ENCODE measurements at places on chromosomes 1 and 21.

DNA sequence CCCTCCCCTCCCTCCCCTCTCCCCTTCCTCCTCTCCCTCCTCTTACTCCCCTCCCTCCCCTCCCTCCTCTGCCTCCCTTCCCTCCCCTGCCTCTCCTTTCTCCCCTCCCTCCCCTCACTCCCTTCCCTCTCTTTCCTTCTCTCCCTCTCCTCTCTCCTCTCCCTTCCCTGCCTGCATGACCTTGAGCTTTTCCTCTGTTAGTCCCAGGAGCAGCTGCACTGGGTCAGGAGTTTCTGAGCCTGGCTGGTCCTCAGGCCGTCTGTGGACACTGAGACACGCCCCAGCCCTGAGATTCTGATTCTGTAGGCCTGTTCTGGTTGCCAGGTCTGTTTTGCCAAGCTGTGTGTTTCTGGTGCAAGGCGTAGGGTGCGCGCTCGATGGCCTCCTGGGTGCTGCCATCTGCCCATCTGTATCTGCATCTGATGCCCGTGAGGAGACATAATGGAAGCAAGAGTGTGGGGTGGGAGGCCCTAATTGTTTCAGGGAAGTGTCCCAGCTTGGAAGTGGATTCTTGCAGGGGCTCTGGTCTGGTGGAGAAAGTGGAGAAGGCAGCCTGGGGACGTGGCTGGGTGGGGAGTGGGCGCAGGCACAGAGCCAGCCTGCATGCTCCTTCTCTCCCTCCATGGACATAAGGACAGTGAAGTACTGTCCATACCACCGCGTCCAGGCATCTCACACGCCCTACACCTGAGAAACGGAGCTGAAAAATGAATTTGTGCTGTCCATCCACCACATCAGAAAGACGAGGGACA is 97.2 kb downstream of the WDR4 start:
- no peak for DNase-seq

DNA sequence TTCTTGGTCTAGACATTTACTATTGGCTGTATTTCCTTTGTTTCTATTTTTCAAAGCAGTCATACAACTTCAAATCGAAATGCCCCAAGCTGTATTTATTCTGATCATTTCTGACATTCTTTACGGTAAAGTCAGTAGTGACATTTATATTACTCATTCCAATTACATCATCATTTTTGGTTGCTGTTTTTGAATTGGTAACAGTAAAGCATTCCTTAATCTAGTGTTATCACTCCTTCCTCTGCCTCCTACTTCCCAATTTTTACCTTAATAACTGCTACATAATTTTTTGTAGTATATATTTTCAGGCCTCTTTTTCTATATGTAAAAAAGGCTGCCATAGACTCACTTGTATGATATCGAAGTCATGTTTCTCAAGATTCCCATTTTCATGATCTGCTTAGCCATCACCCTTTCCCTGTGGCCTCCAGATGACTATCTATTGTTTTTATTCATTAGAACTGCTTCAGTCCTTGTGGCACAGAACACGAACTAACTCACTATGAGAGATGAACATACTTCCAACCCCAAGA is 167.2 kb downstream of the RUNX1 start:
- DNase-seq = no peak

DNA sequence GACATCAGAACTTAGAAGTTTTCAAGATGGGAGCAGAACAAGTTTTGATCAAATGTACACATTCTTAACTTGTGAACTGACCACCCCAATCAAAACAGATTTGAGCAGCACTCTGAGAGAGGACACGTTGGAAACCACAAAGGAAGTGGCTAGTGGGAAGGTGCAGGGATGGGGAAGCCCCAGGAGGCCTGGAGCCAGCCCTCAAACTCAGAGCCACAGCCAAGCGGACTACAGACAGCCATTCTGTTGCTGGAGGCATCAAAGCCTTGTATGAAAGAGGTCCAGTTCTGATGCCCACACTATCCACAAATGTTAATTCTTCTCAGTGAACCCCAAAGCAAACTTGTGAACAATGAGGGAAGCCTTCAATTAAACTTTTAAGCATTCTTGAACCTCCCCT is 143.6 kb upstream of the RAB4A start:
- DNase-seq = no peak

DNA sequence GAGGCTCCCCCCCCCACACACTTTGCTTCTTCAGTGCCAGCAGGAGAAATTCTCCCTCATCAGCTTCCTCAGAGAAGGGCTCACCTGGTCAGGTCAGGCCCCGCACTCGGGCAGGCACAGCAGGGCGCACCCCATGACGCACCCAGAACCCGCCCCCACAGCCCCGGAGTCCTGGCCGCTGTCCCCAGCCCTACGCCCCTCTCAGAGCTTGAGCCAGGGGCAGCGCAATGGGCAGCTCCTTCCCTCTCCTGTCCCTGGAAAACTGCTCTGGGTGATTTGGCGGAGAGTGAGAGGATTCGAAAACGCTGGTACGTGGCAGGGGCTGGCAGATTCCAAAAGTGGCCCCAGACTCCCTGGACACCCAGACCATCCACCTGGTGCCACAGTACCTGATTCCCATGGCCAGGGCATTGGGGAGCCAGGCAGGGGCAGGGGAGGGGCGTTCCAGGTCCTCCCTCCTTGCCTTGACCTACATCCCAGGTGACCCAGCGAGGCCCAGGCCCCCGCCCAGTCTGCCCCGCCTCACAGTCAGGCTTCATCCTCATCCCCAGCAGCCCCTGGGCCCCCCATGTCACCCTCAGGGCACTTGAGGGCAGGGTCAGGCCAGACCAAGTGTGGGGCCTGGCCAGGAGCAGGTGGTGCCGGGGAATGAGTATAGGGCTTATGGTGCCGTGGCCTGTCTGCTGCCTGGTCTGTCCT is 23.7 kb downstream of the RRP1 start:
- DNase-seq = no peak

DNA sequence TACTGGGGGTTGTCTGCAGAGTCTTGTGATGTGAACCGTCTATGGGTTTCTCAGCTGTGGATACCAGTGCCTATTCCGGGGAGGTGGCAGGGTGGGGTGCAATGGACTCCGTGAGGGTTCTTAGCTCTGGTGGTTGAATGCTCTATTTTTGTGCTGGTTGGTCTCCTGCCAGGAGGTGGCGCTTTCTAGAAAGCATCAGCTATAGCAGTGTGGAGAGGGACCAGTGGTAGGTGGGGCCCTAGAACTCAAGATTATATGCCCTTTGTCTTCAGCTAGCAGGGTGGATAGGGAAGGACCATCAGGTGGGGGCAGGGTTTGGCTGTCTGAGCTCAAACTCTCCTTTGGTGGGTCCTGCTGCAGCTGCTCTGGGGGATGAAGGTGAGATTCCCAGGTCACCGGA is 127.3 kb upstream of the PLD5 start:
- no peak for DNase-seq

GRCh38 chr21:29309703-29310102 is 11.0 kb downstream of the BACH1 start:
- no peak for DNase-seq

DNA sequence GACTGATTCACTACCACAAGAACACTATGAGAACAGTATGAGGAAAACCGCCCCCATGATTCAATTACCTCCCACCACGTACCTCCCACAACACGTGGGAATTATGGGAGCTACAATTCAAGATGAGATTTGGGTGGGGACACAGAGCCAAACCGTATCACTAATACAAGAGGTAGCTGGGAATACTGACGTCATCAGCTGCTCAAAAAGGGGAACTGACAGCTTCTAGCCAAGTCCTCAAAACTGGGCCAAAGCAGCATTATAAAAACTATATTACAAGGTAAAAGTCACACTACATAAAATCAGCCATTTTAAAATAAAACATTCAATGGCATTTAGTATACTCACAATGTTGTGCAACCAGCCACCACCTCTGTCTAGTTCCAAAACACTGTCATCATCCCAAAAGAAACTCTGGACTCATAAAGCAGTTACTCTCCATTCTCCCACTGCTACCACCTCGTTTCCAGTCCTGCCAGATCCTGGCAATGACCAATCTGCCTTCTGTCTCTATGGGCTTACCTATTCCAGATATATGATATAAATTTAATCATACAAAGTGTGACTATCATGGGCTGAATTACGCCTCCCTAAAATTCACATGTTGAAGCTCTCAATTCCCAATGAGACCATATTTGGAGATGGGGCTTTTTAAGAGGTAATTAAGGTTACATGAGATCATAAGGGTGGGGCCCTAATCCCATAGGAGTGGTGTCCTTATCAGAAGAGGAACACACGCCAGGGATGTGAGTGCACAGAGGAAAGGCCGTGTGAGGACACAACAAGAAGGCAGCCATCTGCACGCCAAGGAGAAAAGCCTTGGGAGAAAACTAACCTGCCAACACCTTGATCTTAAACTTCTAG is 192.1 kb downstream of the SETD4 start:
- no peak for DNase-seq

GRCh38 chr1:115329965-115330364 is 8.1 kb downstream of the NGF start:
- no peak for DNase-seq

- no peak for DNase-seq
Measured at GRCh38 chr1:181090641-181091126, 2.2 kb downstream of the IER5 start.

- DNase-seq = no peak
Measured at GRCh38 chr1:74323937-74324473, 88.8 kb downstream of the TNNI3K start.

- DNase-seq = no peak
Measured at GRCh38 chr1:19481826-19482398, 3.4 kb downstream of the CAPZB start.

Measured in stimulated activated naive CD4-positive, alpha-beta T cell (primary cell).